ENCODE measurements at places on chromosomes 2 and 18.

DNA sequence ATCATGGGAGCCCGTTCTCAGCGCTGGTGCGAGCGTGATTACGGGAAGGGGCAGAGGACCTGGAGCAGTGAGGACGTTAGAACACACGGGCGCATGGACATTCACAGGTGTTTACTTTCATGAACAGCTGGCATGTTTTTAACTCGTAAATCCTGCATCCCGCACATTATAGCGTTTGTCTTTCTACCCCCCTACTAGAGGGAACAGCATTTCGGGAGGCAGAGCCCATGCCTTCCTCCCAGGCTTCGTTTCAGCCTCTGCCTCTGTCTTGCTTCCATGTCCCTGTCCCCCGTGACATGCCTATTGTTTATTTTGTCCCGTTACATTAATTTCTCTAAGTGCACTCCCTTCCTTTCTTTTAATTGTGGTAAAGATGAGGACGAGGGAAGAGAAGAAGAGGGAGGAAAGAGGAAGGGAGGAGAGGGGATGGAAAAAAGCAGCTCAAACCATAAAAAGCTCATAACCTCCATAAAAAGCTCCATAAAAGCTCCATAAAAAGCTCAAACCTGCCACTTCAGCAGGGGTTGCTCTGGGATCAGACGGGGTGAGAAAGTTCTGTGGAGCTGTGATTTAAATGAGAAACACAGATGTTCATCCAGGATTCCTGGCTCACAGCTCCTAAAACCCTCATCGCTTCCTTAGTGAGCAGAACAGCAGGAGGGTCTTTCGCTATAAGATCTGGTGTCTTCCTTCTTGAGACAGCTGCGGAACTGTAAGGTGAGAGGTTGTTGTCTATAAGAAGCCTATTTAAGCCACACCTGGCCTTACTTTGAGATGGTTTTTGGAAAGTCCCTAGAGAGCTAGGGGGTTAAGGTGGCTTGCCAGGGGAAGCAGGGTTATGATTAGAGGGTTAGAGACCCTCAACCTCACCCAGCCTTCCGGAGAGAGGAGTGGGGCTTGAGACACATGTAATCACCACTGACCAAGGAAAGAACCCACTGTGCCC lies 66.6 kb upstream of the SNTG2 start:
- no peak for DNase-seq

- DNase-seq, result no peak
Observed at GRCh38 chr2:43021791-43022509, 204.5 kb downstream of the ZFP36L2 start.

- no peak for DNase-seq
Observed at GRCh38 chr2:240359695-240360094, 75.8 kb upstream of the GPC1 start.

DNA sequence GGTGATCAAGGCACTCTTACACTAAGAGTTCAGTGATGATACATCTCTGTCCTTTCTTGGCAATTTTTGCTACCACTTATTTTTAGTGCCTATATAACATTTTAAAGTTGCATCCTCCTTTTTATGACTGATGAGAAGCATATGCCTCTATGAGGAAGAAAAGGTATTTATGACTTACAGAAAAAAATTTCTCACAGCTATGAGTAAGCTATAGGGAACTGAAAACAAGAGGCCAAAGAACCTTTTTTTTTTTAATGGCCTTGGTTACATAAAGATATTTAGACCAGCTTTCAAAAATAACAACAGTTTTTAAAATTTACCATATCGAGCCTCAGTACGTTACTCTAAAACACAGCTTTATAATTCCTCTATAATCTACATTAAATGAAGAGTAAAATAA lies 21.3 kb downstream of the MBD5 start:
- DNase-seq, result no peak

- DNase-seq, result peak; percentile 33
Observed at GRCh38 chr2:108222261-108222660, 17.5 kb upstream of the SULT1C3 start.

- DNase-seq, result no peak
Observed at GRCh38 chr2:172328103-172328841, 99.1 kb upstream of the ITGA6 start.

DNA sequence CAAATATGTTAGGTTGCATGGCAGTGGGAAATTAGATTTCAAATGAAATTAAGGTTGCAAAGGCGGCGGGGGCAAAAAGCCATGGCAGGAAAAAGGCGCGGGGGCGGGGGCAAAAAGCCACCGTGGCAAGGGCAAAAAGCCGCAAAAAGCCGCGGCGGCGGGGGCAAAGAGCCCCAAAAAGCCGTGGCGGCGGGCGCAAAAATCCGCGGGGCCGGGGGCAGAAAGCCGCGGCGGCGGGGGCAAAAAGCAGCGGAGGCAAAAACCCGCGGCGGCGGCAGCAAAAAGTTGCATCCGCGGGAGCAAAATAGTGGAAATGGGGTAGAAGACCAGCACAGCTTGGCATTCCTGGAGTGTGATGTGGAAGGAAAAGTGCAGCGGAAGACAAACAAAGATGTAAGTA lies 417.1 kb downstream of the ANKRD30B start:
- DNase-seq, result no peak

- no peak for DNase-seq
Observed at GRCh38 chr2:54569745-54570301, 113.7 kb downstream of the SPTBN1 start.

- DNase-seq, result no peak
Observed at GRCh38 chr2:42910645-42911405, 118.4 kb upstream of the HAAO start.
